GM12864 (cell line): ENCODE measurements at places on chromosomes 6 and 20.

GRCh38 chr20:22962567-22963439 lies 72.3 kb upstream of the SSTR4 start:
- no peak for DNase-seq

GRCh38 chr6:45075246-45075645 lies 252.9 kb upstream of the RUNX2 start:
- DNase-seq: no peak

DNA sequence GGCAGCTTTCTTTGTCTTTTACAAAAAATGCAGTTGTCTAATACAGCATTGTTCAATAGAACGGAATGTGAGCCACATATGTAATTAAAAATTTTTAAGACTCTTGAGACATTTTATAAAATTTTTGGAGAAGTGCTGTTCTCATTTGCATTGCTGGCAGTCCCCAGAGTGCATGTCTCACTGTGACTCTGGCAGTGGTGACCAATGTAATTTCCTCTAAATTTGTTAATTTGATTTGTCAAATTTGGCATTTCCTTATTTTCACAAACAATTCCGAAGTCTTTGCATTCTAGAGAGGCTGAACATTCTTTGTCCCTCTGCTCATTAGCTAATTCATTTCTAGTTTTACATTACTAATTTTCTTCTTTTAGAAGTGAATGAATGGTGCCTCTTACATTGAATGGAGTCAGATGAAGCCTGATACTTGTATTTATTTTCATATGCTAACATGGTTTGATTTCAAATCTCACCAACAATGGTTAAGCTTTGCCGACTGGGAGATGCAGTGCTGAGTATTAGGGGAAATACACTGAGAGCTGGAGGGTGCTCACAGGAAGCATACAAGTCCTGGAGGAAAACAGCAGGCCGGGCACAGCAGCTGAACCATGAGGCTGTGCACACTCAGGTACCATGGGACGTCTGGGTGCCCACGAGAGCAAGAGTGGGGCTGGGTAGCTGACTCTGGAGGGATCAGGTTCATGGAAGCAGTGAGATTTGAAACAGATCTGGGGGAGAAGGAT lies 68.5 kb upstream of the ARMC2 start:
- no peak for DNase-seq

DNA sequence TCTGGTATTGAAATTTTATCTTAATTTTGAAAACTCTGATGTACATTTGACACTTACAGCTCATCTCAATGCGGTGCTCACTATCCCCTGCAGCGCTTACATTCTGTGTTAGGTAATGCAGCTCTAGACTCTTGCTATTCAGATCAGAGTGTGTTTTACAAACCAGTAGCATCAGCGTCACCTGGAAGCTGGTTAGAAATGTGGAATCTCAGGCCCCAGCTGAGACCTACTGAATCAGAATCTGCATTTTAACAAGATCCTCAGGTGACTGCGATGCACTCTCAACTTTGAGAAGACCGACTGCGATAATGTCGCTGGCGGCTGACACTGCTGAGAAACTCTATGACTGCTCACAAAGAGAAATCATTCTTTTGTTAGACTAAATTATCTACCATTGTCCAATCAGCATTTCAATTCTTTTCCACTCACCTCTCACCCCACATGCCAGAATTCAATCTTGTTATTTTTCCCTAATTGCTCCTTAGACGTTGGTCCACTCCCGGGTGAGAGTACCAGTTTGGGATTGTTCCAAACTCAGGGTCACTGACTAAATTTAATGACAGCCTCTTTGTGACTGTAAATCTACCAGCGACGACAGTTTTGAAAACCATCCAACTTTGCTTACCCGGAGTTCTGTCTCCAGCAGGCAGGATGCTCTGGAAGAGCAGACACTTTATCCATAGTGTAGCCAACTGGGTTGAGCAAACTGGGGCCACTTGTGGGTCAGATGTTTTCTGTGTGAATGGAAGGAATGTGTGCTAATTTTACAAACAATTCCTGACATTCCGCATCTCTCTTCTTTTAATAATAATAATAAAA lies 140.1 kb upstream of the BTBD3 start:
- no peak for DNase-seq

DNA sequence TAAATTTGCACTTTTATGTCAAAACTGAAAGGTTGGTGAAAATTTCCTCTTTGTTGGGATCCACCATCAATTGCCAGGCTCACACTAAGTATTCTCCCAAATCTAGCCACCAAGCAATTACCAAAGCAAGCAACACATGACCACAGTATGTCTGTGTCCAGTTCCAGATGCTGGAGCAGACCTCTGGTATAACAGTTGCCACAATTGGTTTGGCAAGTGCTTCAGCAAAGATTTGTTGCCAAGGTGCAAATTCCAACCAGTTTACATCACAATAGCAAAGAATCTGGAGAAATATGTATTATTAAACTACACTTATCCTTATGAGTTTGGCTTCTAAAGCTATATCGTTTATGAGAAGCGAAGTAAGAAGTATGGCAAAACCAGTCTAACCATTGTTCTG lies 6.4 kb downstream of the GTF2H5 start:
- DNase-seq: no peak

DNA sequence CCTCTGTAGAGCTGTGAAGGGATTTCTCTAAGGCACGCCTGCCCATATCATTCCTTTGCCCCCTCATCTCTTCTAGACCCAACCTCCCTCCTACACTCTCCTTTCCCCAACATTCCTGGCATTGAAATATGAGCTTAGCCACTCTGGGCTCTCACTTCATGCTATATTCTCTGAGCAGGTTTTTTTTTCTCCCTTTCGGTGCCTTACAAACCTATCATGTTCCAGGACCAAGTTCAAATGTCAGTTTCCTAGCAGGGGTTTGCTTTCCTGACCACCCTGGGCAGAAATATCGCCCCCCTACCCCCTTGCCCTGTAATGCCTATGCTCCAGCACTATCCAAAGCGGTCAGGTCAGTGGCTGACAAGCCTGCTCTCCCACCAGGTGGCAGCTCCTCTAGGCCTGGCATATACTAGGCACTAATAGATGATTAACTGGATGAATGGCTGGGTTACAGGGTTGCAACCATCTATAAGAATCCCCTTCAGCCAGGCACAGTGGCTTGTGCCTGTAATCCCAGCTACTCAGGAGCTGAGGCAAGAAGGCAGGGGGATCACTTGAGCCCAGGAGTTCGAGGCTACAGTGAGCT lies 25.7 kb upstream of the AAR2 start:
- no peak for DNase-seq

GRCh38 chr6:158816803-158817727 lies 2.1 kb downstream of the EZR start:
- no peak for DNase-seq

DNA sequence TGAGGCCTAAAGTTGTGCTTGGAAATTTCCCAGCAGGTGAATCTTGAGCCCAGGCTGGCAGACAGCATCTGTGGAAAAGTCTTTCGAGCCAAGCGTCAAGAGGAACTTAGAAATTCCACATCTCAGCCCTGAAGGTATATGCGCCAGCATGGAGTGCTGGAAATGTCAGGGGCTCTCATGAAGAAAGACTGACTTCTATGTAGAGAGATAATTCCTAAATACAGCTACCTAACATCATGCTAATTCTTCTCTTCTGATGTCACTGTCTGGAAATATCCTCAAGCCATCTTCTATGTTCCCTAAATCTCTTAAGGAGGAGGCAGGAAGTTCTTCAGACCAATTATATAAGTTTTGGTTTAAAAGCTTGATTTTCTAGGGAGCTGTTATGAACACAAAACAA lies 492.4 kb upstream of the MARCKS start:
- no peak for DNase-seq

DNA sequence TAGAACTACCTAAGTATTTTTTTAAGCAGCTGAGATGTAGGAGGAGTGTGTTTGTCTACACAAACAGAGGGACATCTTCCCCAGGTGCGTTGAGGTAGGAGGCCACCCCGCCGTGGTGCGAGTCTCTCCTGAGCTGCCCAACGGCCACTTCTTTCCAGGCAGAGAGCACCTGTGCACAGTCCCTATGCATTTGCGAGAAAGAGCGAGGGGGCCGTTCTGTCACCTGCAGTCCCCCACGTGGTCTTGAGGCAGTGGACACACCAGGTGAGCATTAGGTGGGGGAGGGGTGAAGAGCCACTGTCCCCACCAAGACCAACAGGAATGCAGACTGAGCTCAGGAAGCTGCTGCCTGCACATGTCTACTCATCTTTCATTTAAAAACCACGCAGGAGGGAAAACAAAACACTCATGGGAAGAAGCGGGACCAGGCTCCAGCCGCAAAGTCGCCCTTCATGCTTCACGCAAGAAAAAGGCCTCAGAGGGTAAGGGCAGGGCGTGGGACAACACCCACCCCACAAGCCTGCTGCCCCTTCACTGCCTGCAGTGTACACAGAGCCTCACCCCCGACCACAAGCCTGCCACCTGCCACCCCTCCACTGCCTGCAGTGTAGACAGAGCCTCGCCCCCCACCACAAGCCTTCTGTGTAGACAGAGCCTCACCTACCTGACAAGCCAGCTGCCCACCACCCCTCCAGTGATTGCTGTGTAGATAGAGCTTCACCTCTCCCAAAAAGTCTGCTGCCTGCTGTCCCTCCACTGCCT lies 142.0 kb downstream of the DLL1 start:
- no peak for DNase-seq

DNA sequence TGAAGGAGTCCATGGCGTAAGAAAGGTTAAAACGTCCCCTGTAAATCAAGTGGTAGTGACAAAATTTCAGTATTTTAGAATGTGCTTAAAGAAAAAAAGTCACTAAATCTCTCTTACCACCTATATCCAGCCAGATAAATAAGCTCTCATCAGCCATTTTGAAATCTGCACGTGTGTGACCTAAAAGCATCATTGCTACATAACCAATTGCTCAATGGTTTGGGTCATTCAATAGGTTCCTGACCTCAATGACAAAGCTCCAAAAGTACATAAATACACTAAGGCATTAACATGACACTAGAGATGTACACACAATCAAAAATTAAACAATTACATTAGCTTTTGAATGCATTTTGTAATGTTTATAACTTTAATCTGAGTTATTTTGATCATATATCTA lies 272.4 kb downstream of the GMDS start:
- DNase-seq: no peak

- DNase-seq: no peak
Measured at GRCh38 chr6:27081931-27082330, 165.6 kb upstream of the PRSS16 start.

- no peak for DNase-seq
Measured at GRCh38 chr6:43475516-43475915, 1.9 kb upstream of the TJAP1 start.

GRCh38 chr20:37228656-37229055 lies 33.0 kb downstream of the GHRH start:
- DNase-seq: no peak

DNA sequence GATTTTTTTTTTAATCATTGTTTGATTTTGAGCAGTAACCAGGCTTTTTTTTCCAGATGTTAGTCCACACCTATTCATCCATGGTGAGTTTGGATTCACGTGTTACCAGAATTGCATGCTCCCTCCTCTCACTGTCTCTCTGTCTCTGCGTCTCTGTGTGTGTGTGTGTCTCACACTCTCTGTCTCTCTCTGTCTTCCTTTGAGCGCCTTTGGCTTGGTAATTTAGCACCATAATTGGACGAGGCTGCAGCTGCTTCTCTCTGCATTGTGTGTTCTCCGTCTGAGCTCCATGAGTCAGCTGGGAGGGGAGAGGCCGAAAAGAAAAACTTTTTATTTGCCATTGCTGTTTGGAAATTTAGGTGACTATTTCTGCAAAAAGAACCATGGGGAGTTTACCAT lies 3.4 kb downstream of the TFAP2B start:
- DNase-seq: no peak

- no peak for DNase-seq
Measured at GRCh38 chr20:47551841-47552240, 50.2 kb downstream of the NCOA3 start.

DNA sequence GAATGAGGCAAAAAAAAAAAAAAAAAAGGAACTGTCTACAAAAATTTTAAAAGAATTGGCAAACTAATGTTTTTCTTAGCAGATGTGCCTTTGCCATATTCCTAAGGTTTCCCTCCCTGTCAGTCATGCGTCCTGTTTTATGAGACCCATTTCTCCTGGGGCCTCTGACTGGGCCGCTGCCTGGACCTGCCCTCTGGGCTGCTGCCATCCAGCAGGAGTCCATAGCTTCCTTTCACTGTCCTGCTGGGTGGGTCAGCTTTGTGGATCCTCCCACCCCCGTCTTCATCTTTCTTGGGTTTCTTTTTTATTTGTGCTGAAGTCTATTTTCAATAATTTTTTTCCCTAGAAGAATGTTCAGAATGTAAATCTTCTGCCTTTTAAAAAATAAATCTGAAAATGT lies 110.8 kb upstream of the SCP2D1 start:
- no peak for DNase-seq

GRCh38 chr6:156946370-156946936 lies 169.3 kb downstream of the ARID1B start:
- no peak for DNase-seq

DNA sequence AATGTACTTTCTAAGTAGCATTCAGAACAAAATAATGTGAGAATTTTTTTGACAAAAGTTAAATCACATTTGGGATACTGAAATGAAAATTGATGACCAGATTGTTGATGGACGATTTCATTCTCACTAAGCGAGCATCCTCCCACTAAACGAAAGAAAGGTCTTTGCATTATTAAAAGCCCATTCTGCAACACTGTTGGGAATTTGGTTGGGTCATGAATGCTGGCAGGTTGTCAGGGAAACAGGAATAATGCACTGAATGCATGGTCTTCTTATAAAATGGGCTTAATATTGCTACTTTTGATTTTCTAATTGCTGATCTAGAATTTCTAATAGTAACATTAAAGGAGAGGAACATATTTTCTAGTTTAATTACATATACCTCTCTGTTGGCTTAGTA lies 229.8 kb downstream of the NKAIN2 start:
- no peak for DNase-seq

DNA sequence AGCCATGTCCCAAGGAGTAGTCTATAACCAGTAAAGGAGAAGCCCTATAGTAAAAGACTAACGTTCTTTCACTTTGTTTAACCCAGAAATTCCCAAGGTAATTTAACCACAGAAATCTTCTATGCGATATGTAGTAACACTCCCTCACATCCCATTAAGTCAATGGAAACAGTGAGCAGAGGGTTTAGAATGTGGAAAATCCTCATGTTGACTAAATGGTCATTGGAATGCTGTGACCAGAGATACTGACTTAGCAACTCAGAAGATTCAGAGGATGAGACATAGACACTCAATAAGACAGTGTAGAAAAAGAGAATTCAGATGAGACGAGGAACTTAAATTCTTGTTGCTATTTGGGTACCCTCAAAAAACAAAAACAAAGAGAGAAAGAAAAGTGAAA lies 562.2 kb upstream of the NOX3 start:
- DNase-seq: no peak

- peak; percentile 30 for DNase-seq
Measured at GRCh38 chr6:51855310-51856082, 231.9 kb downstream of the PKHD1 start.

DNA sequence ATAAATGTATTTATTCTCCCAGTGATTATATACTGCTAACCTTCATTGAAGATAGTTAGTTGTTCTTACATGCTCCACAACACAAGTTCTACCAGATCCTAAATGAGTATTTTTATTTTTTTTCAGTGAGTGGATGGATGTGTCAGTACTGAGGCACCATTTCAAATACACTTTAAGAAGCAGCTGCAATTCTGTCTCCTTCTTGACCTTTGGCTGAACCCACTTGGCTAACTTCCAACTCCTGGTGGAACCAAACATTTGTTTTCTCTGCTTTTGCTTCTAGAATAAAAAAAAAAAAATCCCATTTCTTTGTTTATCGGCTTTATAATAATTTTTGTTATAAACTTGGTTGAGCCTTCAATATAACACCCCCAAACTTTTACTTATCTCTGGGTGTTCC lies 458.3 kb upstream of the MAP3K7 start:
- DNase-seq: no peak
